NCI-H524 (cell line): ENCODE measurements at places on chromosomes 3 and 15.

DNA sequence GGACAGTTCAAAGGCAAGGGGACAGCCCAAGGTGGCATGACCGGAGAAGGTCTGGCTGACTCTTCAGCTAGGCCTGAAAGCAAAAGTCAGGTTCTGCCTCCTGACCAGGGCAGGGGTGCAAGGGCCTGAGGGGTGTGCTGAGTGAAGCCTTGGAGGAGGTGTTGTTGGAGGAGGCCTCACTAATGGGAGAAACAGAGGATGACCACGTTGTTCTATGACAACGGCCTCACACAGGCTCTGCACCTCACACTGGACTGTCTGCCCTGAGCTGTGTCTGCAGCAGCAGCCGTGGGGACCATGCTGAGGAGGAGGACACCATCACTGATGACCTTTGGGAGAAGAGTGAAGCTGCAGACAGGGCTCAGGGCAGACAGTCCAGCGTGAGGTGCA is 116.9 kb upstream of the ABHD17C start:
- no peak for DNase-seq

DNA sequence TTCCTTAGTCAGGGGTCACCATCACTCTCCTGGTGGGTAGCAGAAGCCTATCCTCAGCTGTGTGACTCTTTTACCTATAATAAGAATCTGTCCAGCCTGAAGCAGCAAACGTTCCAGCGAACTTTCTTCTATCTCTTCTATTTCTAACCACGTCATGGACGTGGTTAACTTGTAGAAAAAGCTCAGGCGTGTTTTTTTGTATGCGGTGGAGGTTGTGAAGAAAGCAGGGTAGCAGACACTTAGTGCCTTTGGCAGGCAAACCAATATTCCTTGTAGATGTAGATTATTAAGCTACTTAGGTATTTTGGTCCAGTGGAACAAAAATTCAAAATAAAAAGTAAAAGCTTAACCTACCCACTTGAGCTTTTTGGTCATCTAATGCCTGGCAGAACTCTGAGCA is 31.8 kb upstream of the GPR171 start:
- DNase-seq: no peak

DNA sequence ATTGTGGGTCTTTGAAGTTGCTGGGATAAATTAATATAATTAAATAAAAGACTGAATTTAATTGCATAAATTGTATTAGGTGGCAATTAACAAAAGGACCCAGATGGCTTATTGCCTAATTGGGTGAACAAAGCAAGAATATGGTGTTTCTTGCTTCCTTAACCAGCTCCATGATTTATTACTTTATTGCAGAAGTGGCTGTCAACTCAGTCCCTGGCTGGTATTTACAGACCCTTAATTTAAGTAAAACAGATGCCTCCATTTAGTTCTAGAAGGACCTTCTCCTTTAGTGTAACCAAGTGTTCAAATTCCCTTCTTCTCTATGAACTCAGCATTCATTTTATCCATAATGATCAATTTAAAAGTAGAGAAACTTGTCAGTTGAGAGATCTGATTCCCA is 35.1 kb downstream of the DPH3 start:
- peak; percentile 30 for DNase-seq

DNA sequence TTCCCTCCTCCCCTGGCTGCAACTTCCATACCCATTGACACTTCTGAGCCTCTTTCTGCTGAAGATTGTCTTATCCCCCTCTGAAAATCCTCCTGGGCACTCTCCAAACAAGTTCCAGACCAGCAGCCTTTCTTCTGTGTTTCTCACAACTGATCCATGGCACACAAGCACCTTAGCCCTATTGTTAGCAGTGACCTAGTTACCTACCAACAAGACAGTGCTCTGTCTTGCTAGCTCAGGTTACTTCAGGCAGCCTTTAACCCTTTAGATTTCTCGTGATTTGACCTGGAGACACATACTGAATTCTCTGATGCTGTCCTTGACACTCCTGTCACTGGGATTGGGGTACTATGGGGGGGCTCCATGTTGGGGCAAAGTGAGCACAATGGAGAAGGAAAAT is 82.1 kb downstream of the GTF2E1 start:
- DNase-seq: no peak

DNA sequence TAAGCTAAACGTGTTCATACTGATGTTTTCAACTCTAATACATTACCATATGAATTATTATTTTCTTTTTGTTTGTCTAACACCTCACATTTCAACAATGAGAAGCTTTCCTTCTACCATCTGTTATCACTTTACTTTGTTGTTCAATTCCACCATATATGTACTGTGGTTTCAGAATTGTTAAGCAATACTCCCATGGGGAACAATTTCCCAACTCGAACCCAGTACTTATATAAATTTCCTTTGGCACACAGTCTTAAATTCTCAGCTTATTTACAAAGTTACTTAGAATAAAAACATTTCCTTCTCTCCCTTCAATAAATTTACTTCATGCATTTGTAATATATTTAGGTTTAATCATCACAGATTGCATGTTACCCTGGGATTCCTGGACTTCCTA is 1764.4 kb downstream of the OTOL1 start:
- no peak for DNase-seq

GRCh38 chr15:96428742-96429141 is 98.2 kb downstream of the NR2F2 start:
- DNase-seq: no peak

DNA sequence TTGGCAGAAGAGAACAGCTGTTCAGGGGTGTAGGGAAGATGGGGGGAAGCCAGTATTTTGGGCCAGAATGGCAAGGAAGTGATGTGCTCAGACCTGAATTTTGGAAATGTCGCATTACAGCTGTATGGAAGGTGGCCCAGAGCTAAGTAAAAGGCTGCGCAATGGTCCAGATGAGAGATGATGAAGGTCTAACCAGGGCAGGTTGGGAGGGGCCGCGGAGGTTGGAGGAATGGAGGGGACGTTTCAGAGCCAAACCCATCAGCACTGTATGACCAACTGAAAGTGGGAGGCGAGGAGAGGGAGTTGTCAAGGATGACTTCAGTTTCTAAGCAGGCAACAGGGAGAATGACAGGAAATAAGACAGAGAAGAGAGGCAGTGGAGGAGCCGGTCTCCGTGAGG is 60.8 kb downstream of the ADCY5 start:
- no peak for DNase-seq

- no peak for DNase-seq
Measured at GRCh38 chr3:9779721-9780457, 10.1 kb upstream of the CAMK1 start.

GRCh38 chr3:52408466-52408865 is 36.4 kb downstream of the SEMA3G start:
- DNase-seq: no peak

DNA sequence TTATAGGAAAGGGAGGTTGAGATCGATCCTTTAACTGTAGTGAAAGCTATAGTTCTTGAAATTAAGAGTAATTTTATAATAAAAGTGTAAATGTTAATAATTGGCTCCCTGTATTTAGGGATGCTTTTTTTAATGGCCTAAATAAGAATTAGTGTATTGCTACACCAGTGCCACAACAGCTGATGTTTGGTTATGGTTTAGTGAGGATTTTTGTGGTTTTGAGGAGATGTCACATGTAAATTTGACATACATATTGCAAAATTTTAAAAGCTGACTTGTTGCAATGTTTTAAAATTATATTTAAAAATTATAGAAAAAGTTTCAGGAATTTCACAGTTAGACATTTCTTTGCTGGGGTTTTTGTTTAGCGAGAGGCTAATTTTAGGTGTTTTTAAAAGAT is 3.9 kb downstream of the TSC22D2 start:
- DNase-seq: no peak

DNA sequence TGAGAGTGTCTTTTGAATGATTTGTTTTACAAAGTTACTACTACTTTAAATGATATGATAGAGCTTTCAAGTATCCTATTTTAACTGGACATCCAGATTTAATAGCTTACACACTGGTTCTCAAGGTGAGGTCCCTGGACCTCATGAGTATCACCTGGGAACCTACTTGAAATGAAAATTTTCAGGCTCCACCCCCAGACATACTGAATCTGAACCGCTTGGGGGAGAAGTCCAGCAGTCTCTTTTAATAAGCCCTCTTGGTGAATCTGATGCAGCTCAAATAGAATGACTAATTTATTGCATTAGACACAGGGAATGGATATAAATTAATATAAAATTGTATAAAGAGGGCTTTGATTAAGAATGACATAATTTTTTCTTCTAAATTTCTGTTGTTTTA is 29.4 kb upstream of the SLITRK3 start:
- no peak for DNase-seq

GRCh38 chr15:81792646-81793045 is 253.2 kb downstream of the MEX3B start:
- no peak for DNase-seq

- DNase-seq: no peak
Measured at GRCh38 chr3:154304936-154305335, 19.4 kb downstream of the DHX36 start.

DNA sequence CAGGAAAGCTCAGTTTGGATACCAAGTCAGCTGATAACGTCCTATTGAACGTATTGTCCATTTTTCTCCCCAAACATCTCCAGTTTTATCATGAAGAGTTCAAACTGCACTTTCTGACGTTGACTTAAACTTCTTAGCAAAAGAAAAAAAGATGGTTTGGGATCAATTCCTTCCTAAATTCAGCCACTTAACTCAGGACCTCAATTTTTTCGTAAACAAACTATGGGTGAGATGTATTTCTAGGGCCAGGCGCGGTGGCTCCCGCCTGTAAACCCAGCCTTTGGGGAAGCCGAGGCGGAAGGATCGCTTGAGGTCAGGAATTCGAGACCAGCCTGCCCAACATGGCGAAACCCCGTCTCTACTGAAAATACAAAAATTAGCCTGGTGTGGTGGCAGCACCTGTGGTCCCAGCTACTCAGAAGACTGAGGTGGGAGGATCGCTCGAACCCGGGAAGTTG is 464 bp upstream of the MRPS25 start:
- no peak for DNase-seq

DNA sequence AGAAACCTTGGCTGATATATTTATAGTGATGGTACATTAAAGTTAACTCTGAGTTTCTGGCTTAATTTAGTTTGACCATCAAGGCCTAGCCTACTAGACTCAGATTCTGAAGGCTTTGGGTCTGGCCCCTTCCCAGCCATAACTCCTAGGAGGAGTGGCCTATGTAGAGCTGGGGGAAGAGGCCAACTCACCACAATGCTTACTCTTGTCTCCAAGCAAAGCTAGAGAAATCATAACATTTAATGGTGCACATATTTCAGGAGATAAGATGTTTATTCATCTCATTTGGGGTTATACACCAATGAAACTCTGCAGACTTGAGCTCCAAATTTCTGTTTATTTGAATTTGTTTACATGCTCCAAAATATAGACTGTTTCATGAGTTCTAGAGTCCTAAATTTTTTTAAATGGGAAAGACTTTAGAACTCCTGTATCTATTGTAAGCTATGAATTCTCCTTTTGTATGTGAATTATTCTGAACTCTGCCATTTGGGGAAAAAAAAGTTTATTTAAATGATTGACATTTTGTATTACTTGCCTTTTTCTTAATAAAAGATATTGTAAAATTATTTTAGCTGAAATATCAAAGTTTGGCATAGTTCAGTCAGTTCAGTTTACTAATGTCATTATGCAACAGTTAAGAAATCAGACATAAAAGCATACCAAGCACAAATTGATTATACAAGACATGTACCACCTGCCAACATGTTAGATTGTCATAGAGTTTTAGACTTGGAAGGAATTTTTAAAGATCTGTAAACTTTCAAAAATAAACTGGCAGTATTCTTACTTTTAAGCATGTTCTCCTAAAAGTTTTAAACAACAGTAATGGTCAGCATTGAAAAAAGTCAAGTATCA is 143.4 kb upstream of the NR2E3 start:
- no peak for DNase-seq

DNA sequence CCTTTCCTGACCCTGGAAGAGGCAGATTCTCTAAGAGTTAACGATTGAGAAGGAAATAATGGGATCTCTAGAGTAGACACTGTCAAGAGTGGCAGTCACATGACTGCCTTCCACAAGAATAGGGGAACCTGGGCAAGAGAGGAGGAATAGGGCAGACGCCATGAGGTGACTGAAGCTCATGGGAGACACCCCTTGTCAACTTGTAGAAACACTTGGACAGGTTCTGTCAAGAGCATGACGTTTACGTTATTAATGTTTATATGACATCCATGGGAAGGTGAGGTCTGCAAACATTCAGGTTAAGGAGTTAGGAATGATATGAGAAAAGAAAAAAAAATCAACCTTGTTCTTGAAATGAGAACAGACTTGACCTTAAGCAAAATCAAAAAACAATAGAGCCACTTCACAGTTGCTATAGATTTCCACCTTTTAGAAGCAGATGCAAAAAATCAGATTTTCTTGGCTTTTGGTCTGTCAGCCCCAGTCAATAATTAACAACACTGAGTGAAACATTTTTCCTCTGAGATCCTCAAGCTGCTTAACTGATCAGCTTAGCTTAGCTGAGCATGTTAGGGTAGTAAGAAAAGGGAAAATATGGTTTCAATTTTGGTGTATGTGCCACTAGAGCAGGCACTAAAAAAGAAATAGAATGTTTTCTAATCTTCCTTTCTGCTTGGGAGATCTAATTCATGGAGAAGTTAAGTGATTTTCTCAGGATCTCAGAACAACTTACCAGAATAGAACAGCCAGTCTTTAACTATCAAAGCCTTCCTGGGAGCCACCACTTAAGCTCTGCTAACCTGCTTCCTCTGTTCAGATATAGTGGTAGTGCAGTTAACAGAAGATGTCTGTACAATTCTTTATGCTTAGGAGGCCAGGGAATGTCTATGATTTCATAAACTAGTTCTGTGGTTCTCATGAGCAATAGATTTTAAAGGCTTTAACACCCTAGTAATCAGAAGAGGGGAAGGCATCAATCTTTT is 116.9 kb downstream of the B3GALNT1 start:
- no peak for DNase-seq

- DNase-seq: no peak
Measured at GRCh38 chr3:166263460-166263859, 426.2 kb upstream of the BCHE start.

GRCh38 chr3:159528251-159528895 is 460.3 kb upstream of the IL12A start:
- no peak for DNase-seq

DNA sequence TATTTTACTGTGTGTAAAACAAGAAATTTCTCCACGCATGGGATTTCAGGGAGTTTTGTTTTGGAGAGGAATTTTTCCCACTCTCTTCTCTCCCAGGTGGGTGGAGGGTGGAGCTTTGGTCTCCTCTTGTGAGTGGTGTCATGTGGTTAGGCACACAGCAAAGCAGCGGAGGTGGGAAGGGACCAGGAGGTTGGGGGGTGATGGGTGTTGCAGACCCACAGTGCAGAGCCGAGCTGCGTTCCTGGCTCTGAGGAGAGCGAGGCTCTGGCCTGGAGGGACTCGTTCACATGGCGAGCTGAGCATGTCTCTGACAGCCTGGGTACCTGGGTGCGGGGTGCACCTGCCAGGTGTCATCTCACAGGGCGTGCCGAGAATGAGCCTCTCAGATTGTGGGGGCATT is 87.8 kb downstream of the RYR3 start:
- no peak for DNase-seq

GRCh38 chr3:171163101-171164066 is 136.9 kb upstream of the SLC2A2 start:
- peak; percentile 25 for DNase-seq
